WTC11 (cell line): ENCODE measurements at places on chromosomes 6 and 20. TPM values are rescaled to one million over a fixed set of nuclear protein-coding genes. Genes with fewer than 3 reads are reported as not detected.

- no peaks in the 10 kb centered on the region for H3K4me1 ChIP-seq
- no peak for DNase-seq
- no peak overlapping the region for H3K27ac ChIP-seq
- H3K4me3 ChIP-seq = no peak overlapping the region
These were observed 26.4 kb downstream of the RMND1 start for GRCh38 chr6:151425561-151425960.

DNA sequence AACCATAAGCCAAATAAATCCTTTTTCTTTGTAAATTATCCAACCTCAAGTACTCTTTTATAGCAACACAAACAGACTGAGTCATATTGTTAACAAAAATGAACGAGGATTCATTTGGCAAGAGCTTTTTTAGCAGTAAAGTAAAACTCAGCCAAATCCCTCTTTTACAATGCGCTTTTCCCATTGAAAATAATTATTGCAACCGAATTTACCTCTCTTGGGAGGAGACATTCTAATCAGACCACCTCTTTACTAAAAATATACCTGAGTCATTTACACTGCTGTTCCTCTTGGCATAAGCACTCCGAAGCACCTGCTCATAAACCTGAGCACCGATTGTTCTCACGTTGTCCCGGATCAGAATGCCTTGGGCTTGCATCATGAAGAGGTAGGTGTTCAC, 57.4 kb downstream of the B4GALT5 start:
- H3K27me3 ChIP-seq = no peaks in the 10 kb centered on the region
- H3K27ac ChIP-seq = peak overlapping the region; percentile 55
- peaks cover 40% of the 10 kb centered on the region for H3K36me3 ChIP-seq
- no peak for DNase-seq
- no peak overlapping the region for H3K4me3 ChIP-seq

- no peak for DNase-seq
- no peaks in the 10 kb centered on the region for H3K27me3 ChIP-seq
- no peaks in the 10 kb centered on the region for H3K36me3 ChIP-seq
- peaks cover 18% of the 10 kb centered on the region for H3K4me1 ChIP-seq
- H3K4me3 ChIP-seq = no peak overlapping the region
- no peak overlapping the region for H3K27ac ChIP-seq
These were observed 23.6 kb downstream of the CDS2 start for GRCh38 chr20:5150226-5151076.

The PPP1R3G gene
- total RNA-seq = 0.15 to 0.48 TPM (median 0.48 TPM) in 3 replicates

The CD40 gene
- total RNA-seq = 12.9 to 15.3 TPM (median 14.8 TPM) in 3 replicates

DNA sequence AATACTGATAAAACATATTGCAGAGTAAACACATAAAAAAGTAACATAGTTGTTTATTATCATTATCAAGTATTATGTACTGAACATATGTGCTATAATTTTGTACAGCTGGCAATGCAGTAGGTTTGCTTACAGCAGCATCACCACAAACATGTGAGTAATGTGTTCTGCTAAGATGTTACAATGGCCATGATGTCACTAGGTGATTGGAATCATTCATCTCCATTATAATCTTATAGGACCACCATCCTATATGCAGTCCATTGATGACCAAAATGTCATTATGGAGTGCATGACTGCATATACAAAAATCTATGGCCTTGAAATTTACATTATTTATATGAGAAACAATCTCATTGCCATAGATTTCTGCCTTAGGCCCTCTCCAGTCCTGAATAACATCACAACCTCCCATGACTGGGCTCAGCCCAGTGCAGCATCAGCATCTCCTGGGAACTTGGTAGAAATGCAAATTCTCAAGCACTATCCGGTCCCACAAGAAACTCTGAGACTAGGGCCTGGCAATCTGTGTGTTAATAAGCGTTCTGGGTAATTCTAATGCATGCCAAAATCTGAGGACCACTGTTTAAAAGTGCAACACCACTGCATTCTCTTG, 352.0 kb upstream of the MARCKS start:
- no peaks in the 10 kb centered on the region; the same call in 1 of the 2 replicates for H3K27me3 ChIP-seq
- H3K27ac ChIP-seq = no peak overlapping the region
- DNase-seq = no peak

DNA sequence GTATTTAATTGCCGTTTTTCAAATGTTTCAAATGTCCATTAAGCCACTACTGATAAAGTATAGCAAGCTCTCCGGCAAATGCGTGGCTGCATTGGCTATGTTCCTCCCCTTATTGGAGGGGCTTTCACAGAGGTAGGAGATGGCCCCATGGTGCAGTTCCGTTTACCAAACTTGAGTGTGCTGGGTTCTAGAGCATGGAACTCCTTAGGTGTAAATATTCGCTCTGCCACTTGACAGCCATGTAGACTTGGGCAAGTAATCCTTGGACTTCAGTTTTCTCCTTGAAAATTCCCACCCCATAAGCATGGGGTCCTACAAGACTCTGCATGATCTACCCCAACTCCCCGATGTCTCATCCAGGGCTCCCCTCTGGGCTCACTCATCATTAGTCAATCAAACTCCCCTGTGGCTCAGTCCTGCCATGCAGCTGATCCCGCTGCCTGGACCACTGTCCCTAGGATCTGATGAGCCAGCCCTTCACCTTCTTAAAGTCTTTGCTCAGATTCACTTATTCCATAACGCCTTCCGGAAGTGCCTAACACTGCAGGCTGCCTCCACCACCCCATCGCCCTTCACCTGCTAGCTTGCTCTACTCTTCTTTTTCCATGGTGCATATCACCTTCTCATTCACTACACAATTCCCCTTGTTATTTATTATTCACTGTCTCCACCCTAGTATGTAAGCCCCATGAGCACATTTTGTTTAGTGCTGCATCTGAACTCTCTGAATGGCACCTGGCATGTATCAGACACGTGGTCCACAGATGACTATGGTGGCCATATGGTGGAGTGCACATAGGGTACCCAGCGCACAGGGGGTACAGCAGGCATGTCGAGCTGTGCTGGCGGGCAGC, 18.8 kb downstream of the PRR18 start:
- peaks cover 7% of the 10 kb centered on the region for H3K27me3 ChIP-seq
- no peaks in the 10 kb centered on the region for H3K36me3 ChIP-seq
- H3K4me3 ChIP-seq = no peak overlapping the region

GRCh38 chr20:4014031-4014474, 1.3 kb downstream of the RNF24 start:
- H3K4me3 ChIP-seq = peak overlapping the region; percentile 64
- peaks cover 38% of the 10 kb centered on the region for H3K4me1 ChIP-seq
- H3K27me3 ChIP-seq = peaks cover 3% of the 10 kb centered on the region; the same call in 1 of the 2 replicates
- H3K27ac ChIP-seq = no peak overlapping the region; the same call in 1 of the 2 replicates
- peaks cover 4% of the 10 kb centered on the region for H3K36me3 ChIP-seq
- no peak for DNase-seq

The FAM209A gene
- total RNA-seq = 0.28 TPM in 1 of 3 replicates, not detected in the others

- no peak for DNase-seq
- H3K4me1 ChIP-seq = no peaks in the 10 kb centered on the region
- no peak overlapping the region for H3K27ac ChIP-seq
- H3K27me3 ChIP-seq = no peaks in the 10 kb centered on the region
- H3K36me3 ChIP-seq = no peaks in the 10 kb centered on the region
These were observed 245.1 kb upstream of the RSPO3 start for GRCh38 chr6:126873351-126873750.

- H3K4me3 ChIP-seq = no peak overlapping the region
- DNase-seq = no peak
- no peaks in the 10 kb centered on the region for H3K27me3 ChIP-seq
These were observed 48.3 kb downstream of the PTPN1 start for GRCh38 chr20:50558483-50558925.

DNA sequence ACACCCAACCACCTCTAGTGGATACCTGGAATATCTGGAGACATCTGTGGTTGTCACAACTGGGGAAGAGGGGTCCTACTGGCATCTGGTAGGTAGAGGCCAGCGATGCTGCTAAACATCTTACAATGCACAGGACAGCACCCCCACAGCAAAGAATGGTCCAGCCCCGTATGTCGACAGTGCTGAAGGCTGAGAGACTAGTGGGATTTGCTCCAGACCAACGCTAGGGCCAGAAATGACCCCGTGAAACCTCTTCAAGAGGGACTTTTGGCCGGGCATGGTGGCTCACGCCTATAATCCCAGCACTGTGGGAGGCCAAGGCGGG, 7.2 kb downstream of the PREX1 start:
- H3K36me3 ChIP-seq = no peaks in the 10 kb centered on the region
- DNase-seq = no peak
- H3K27ac ChIP-seq = no peak overlapping the region
- H3K4me3 ChIP-seq = no peak overlapping the region
- peaks cover 41% of the 10 kb centered on the region for H3K4me1 ChIP-seq

The GSTA3 gene
- not detected in 3 replicates for total RNA-seq

The KCTD20 gene
- total RNA-seq = 25.1 to 27.5 TPM (median 26.7 TPM) in 3 replicates

- peaks cover 34% of the 10 kb centered on the region for H3K4me1 ChIP-seq
- no peak for DNase-seq
- no peaks in the 10 kb centered on the region for H3K27me3 ChIP-seq
- no peak overlapping the region for H3K4me3 ChIP-seq
- H3K36me3 ChIP-seq = peaks cover 2% of the 10 kb centered on the region; the same call in 1 of the 2 replicates
These were observed 220.4 kb upstream of the ZNF217 start for GRCh38 chr20:53814060-53814459.

The CTCFL gene
- total RNA-seq = 0.70 to 2.6 TPM (median 2.4 TPM) in 3 replicates

The NRN1 gene
- total RNA-seq = 0.21 to 0.66 TPM (median 0.50 TPM) in 3 replicates

The FAM110A gene
- total RNA-seq = 17.2 to 18.8 TPM (median 18.0 TPM) in 3 replicates
